ENCODE measurements at places on chromosomes 3 and 15. TPM values are rescaled to one million over a fixed set of nuclear protein-coding genes. Genes with fewer than 3 reads are reported as not detected.
A peak's percentile ranks its signal among the peaks of the same experiment; 100 is the strongest.

- H3K4me3 ChIP-seq: no peak overlapping the region
- peaks cover 46% of the 10 kb centered on the region for H3K4me1 ChIP-seq
- DNase-seq: no peak
- H3K27me3 ChIP-seq: no peaks in the 10 kb centered on the region
- H3K27ac ChIP-seq: no peak overlapping the region
These were observed 95.7 kb upstream of the IGSF10 start for GRCh38 chr3:151556596-151556995.

GRCh38 chr3:100002599-100003350 lies 111.5 kb downstream of the FILIP1L start:
- H3K27me3 ChIP-seq: no peaks in the 10 kb centered on the region
- peaks cover 2% of the 10 kb centered on the region for H3K36me3 ChIP-seq
- no peak overlapping the region for H3K4me3 ChIP-seq
- peak overlapping the region; percentile 83 for H3K27ac ChIP-seq

DNA sequence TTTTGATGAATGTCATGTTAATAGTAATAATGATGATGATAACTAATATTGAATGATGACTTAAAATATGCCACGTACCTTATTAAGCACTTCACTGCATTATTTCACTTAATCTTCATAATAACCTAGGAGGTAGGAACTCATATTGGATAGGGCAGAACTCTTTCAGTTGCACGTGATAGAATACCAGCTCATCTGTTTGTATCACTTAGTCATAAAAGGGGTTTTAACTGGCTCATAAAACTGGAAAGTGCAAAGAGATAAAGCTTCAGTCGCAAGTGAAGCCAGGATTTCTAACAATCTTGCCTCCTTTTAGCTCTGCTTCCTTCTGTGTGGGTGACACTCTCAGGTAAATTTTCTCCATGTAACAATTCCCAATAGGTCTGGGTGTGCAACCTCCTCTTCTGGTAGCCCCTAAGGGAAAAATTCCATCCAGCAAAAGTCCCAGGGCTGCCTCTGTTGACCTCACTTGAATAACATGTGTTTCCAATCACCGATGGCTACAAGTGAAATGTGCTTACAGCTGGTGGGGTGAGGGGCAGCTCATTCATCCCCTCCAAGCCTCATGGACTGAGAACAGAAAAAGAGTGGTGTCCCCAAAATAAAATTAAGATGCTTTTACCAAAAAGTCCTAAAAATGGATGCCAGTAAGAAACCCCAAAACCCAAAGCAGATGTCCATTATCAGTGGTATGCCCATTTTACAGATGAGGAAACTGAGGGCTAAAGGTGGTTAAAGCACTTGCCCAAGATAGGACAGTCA lies 9.3 kb downstream of the GXYLT2 start:
- H3K4me3 ChIP-seq: no peak overlapping the region
- no peak overlapping the region for H3K27ac ChIP-seq
- H3K4me1 ChIP-seq: peaks cover 32% of the 10 kb centered on the region
- no peak for DNase-seq

DNA sequence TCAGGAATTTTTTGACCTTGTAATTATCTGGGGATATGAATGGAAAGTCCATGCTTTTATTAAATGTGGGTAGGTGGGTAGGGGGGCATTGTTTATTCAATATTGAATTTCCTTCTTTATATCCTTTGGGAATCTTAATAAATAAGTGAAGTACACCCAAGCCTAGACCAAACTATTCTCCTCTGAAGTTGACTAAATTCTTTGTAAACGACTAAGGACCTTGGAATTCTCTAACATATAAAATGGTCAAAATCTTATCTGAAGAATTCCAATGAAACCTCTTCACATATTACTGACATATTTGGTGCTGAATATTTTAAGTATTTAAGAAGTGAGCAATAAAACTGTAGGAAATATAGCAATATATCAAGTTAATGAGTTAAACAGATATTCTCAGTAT lies 1432.1 kb upstream of the GBE1 start:
- no peak overlapping the region for H3K4me3 ChIP-seq
- DNase-seq: no peak
- no peak overlapping the region for H3K27ac ChIP-seq
- no peaks in the 10 kb centered on the region for H3K36me3 ChIP-seq
- H3K4me1 ChIP-seq: no peaks in the 10 kb centered on the region

DNA sequence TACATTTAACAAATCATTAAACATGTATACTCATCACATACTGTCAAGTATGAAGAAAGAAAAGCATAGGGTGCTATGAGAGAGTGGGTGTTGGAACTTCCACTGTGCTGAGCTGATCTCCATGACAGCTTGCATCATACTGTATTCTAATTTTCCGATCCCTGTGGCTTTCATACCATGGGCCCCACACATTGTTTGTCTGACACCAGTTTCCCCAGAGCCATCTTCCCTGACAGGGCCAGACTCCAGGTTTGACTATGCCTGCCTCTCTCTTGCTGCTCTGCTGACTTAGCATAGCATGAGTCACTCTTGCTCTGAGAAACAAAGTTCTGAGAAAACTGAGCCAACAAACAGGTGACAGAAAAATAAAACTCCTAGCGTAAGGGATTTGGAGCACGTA lies 37.0 kb upstream of the CASR start:
- no peak overlapping the region for H3K27ac ChIP-seq
- H3K4me3 ChIP-seq: no peak overlapping the region
- H3K4me1 ChIP-seq: no peaks in the 10 kb centered on the region

DNA sequence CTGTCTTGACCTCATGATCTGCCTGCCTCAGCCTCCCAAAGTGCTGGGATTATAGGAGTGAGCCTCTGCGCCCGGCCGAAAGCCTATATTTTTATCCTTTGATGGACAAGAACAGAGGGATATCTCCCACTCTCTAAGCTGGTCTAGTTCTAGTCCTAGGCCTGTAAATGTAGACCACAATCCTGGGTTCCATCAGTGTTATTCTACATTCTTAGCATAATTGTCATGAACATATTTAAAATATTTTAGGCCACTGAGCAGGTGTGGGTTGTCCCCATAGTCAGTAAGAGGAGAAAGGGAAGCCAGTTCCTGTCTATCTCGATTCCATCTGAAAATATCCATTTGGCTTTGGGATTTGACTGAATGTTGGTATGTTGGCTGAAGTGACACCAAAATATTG lies 118.1 kb downstream of the EBLN2 start:
- H3K27ac ChIP-seq: no peak overlapping the region
- no peak overlapping the region for H3K4me3 ChIP-seq
- H3K36me3 ChIP-seq: no peaks in the 10 kb centered on the region
- H3K4me1 ChIP-seq: no peaks in the 10 kb centered on the region
- DNase-seq: no peak

DNA sequence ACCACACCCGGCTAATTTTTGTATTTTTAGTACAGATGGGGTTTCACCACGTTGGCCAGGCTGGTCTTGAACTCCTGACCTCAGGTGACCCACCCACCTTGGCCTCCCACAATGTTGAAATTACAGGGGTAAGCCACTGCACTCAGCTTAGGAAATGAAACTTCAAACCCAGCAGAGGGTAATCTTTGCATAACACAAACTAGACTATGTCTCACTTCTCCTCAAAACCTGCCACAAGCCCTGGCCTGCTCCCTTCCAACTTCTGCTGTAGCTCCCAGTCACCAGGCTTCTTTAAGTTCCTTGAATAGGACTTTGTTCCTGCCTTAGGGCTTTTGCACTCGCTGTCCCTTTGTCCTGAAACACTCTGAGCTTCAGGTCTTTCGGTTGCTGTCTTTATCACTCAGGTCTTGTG lies 39.2 kb upstream of the SEMA4B start:
- no peak for DNase-seq
- H3K36me3 ChIP-seq: no peaks in the 10 kb centered on the region
- no peaks in the 10 kb centered on the region for H3K27me3 ChIP-seq
- H3K4me1 ChIP-seq: peaks cover 20% of the 10 kb centered on the region
- no peak overlapping the region for H3K27ac ChIP-seq

GRCh38 chr3:186125118-186125517 lies 16.2 kb upstream of the ETV5 start:
- peaks cover 47% of the 10 kb centered on the region for H3K4me1 ChIP-seq
- H3K27ac ChIP-seq: peak overlapping the region; percentile 74
- no peaks in the 10 kb centered on the region for H3K36me3 ChIP-seq

DNA sequence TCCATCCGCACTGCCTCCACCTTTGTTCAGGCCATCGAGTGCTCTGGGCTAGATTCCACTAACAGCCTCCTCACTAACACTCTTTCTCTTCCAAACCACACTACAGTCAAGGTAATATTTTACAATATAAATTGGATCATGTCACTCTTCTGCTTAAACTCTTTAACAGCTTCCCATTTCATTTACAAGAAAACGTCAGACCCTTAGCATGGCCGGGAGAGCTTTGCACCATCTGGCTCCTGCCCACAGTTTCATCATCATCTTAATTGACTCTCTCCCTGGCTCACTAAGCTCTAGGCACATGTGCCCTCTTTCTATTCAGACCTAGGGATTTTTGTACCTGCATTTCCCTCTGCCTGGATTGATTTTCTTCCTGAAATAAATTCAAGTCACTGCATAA lies 354.7 kb downstream of the FGF12 start:
- no peaks in the 10 kb centered on the region for H3K36me3 ChIP-seq
- H3K27ac ChIP-seq: no peak overlapping the region
- H3K4me3 ChIP-seq: no peak overlapping the region
- no peak for DNase-seq

GRCh38 chr15:64008177-64008576 lies 38.1 kb downstream of the DAPK2 start:
- H3K27me3 ChIP-seq: peaks cover 6% of the 10 kb centered on the region
- H3K27ac ChIP-seq: no peak overlapping the region
- no peak for DNase-seq
- peaks cover 11% of the 10 kb centered on the region for H3K4me1 ChIP-seq
- no peaks in the 10 kb centered on the region for H3K36me3 ChIP-seq

DNA sequence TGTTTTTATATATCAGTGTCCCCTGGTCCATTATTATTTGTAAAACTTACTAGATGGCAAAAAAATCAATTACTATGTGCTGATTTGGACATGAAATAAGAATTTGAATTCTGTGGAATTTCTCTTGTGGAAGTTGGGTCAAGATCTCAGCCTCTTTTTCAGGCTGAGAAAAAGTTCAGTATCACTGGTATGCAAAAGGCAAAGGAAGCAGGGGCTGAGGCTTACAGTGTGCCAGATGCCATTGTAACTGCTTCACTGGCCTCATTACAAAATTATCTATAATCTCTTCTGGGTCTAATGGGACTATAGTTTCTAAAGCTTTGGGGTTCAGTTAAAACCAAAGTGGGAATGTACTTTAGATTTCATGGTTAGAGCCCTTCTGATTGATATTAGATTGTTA lies 125.9 kb upstream of the SLC7A14 start:
- no peaks in the 10 kb centered on the region for H3K27me3 ChIP-seq
- H3K4me1 ChIP-seq: peaks cover 31% of the 10 kb centered on the region
- no peak for DNase-seq
- H3K36me3 ChIP-seq: peaks cover 27% of the 10 kb centered on the region
- no peak overlapping the region for H3K27ac ChIP-seq

- H3K4me1 ChIP-seq: peaks cover 48% of the 10 kb centered on the region
- DNase-seq: no peak
- H3K27ac ChIP-seq: peak overlapping the region; percentile 97
- no peaks in the 10 kb centered on the region for H3K36me3 ChIP-seq
- peak overlapping the region; percentile 94 for H3K4me3 ChIP-seq
These were observed 1.9 kb downstream of the GATA2 start for GRCh38 chr3:128490915-128491690.

GRCh38 chr3:111568911-111569310 lies 26.2 kb downstream of the ZBED2 start:
- H3K27ac ChIP-seq: no peak overlapping the region
- H3K36me3 ChIP-seq: no peaks in the 10 kb centered on the region
- no peaks in the 10 kb centered on the region for H3K27me3 ChIP-seq
- H3K4me1 ChIP-seq: peaks cover 24% of the 10 kb centered on the region

GRCh38 chr3:143824735-143825385 lies 23.4 kb downstream of the SLC9A9 start:
- H3K4me1 ChIP-seq: peaks cover 10% of the 10 kb centered on the region
- H3K27ac ChIP-seq: no peak overlapping the region
- no peak overlapping the region for H3K4me3 ChIP-seq
- no peaks in the 10 kb centered on the region for H3K27me3 ChIP-seq
- H3K36me3 ChIP-seq: no peaks in the 10 kb centered on the region
- no peak for DNase-seq

DNA sequence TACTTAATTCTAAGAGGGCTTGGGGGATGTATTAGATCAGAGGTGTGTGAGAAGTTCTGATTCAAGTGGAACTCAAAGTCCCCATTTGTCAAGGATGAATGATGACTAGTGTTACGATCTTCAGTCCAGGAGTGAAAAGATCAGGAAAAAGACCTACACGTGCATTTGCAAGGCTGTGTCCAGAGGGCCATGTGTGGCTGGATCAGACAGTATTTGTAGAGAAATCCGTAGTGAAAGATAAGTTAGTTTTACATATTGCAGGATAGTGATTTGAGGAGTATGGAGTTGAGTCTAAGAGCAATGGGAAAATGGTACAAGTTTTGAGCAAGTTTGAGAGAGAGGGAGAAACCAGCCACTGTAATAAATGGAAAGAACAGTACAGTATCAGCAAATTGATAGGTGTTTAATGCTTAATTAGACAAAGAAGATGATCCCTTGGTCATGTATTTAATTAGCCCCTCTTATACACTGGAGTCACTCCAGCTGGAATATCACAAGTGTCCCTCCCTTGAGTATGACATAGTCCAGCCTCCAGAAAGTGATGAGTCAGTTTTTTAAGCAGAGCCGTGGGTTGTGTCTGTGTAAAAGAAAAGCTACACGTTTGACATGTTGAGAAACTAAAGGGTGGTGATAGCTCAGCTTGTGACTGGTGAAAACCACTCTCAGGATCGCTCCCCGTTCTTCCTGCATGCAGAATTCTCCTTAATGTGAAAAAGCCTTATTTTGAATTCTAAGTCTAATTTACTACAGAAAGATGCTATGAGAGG lies 348.8 kb downstream of the ROBO1 start:
- H3K27ac ChIP-seq: no peak overlapping the region
- DNase-seq: no peak
- H3K27me3 ChIP-seq: no peaks in the 10 kb centered on the region
- H3K4me3 ChIP-seq: no peak overlapping the region
- peaks cover 6% of the 10 kb centered on the region for H3K4me1 ChIP-seq
- H3K36me3 ChIP-seq: no peaks in the 10 kb centered on the region

GRCh38 chr3:58482917-58483636 lies 8.8 kb upstream of the KCTD6 start:
- H3K27me3 ChIP-seq: peaks cover 17% of the 10 kb centered on the region
- no peak overlapping the region for H3K27ac ChIP-seq
- H3K36me3 ChIP-seq: no peaks in the 10 kb centered on the region
- no peak for DNase-seq

- H3K36me3 ChIP-seq: no peaks in the 10 kb centered on the region
- DNase-seq: peak; percentile 9
- peak overlapping the region; percentile 100 for H3K27ac ChIP-seq
These were observed 48.4 kb upstream of the TRAK1 start for GRCh38 chr3:42042747-42043098.

DNA sequence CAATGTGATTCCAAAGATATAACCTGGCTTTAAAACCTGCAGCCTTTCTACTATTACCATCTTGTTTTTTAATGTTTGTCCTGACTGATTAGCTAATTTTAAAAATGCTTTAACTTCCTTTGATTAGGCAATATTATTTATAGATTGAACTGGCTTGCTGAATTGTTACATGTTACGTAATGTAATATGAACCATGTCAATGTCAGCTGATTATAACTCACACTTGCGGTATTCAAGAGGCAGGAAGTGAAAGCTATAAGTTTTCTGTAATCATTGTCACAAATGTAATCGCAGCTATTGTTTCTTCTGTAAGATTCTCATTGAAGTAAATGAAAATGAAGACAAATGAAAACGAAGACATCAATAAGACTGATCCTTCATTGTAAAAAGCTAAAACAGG lies 146.8 kb downstream of the ROBO2 start:
- no peaks in the 10 kb centered on the region for H3K36me3 ChIP-seq
- peaks cover 28% of the 10 kb centered on the region for H3K4me1 ChIP-seq
- no peak for DNase-seq
- no peaks in the 10 kb centered on the region for H3K27me3 ChIP-seq

Gene COL6A5
- total RNA-seq: 0.04 TPM

Gene CADPS
- total RNA-seq: 3.3 TPM

Gene FMN1
- 1.6 TPM for total RNA-seq
